Immature natural killer cell (primary cell): ENCODE measurements at places on chromosomes 3 and 15. TPM values are rescaled to one million over a fixed set of nuclear protein-coding genes. Genes with fewer than 3 reads are reported as not detected.

- no peaks in the 10 kb centered on the region for H3K36me3 ChIP-seq
- DNase-seq: peak; percentile 49
- peaks cover 51% of the 10 kb centered on the region for H3K4me1 ChIP-seq
- no peaks in the 10 kb centered on the region for H3K27me3 ChIP-seq
- peak overlapping the region; percentile 62 for H3K4me3 ChIP-seq
These were observed 1014.7 kb upstream of the CFAP20DC start for GRCh38 chr3:60064210-60065178.

GRCh38 chr3:100760377-100760776 lies 51.1 kb downstream of the TFG start:
- no peaks in the 10 kb centered on the region for H3K27me3 ChIP-seq
- no peak for DNase-seq
- H3K27ac ChIP-seq: no peak overlapping the region
- H3K4me1 ChIP-seq: no peaks in the 10 kb centered on the region
- H3K4me3 ChIP-seq: no peak overlapping the region

ZKSCAN7 gene
- 0.88 TPM for polyA plus RNA-seq

DNA sequence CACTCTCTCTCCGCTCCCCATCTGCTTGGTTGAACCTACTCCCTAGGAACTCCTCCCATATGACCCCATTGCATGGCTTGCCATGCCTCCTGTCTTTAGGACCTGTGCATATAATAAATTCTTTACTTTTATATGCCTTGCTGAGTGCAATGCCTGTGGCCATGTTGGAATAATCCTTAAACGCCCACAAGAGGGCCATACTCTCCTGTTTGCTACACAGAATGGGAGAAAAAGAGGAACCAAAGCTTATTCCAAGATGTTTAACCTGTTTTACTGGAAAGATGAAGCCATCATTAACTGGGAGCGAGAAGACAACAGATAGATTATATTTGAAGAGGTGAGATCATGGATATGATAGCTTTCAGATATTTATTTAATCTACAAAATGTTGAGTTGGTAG lies 1097.8 kb downstream of the NAALADL2 start:
- H3K27ac ChIP-seq: peak overlapping the region; percentile 12
- no peaks in the 10 kb centered on the region for H3K27me3 ChIP-seq
- no peak for DNase-seq
- no peaks in the 10 kb centered on the region for H3K4me1 ChIP-seq

CRYGS gene
- polyA plus RNA-seq: 0.37 TPM

DNA sequence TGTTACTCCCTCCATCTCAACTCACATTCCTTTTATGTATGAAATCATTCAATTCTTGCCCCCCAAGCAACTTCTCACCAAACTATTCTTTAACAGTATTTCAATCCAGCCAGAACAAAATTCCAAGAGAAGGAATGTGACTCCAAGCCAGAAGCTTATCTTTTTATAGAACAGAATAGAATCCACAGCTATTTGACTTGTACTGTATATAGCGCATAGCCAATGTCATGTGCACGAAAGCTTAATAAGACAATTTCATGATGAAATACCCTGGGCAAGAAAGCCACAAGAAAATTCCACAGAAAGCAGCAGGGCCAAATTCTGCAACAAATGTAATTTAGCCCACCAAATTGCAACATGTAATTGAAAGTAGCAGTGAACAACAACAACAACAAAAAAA lies 127.6 kb upstream of the UBE2E2 start:
- H3K4me1 ChIP-seq: peaks cover 9% of the 10 kb centered on the region
- H3K36me3 ChIP-seq: no peaks in the 10 kb centered on the region
- H3K4me3 ChIP-seq: no peak overlapping the region
- DNase-seq: no peak

CLRN1 gene
- not detected for polyA plus RNA-seq

DNA sequence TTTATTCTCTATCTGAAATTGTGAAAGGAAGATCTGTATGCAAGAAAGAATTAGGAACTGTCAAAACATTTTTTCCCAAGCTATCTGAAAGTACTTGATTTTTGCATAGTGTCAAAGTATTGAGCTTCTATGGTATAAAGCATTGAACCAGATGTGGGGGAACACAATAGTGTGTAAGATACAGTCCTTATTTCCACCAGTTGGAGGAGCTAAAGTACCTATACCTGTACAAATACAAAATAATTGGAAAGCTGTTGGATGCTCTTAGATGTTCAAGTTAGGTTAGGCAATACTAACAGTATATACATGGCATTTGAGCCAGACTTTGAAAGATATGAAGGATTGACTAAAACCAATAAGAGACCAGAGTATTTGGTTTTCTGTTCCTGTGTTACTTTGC lies 148.4 kb downstream of the B3GALNT1 start:
- DNase-seq: no peak
- H3K27ac ChIP-seq: no peak overlapping the region
- no peak overlapping the region for H3K4me3 ChIP-seq
- no peaks in the 10 kb centered on the region for H3K27me3 ChIP-seq
- no peaks in the 10 kb centered on the region for H3K36me3 ChIP-seq
- H3K4me1 ChIP-seq: peaks cover 10% of the 10 kb centered on the region

GRCh38 chr3:66449411-66449974 lies 51.3 kb downstream of the LRIG1 start:
- peaks cover 2% of the 10 kb centered on the region for H3K27me3 ChIP-seq
- no peak for DNase-seq

PRSS50 gene
- polyA plus RNA-seq: not detected

DNA sequence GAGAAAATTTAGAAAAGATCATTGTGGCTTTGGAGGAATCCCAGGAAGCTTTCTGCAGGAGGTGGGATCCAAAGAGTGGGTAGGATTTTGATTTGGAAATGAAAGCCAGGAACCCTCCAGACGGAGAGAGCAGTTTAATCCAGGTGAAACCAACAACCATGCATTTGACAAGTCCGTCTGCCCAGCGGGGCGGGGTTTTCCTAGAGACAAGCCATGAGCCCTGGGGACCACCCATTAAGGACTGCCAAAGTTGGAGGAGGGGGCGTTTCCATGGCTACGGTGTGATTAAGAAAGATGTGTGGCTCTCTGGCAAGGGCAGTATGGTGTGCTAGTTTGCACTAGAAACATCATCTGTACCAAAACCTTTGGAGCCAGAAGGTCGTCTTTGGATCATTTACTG lies 53.4 kb downstream of the SRGAP3 start:
- H3K27me3 ChIP-seq: peaks cover 3% of the 10 kb centered on the region
- no peak for DNase-seq
- no peak overlapping the region for H3K27ac ChIP-seq
- H3K4me1 ChIP-seq: no peaks in the 10 kb centered on the region
- no peaks in the 10 kb centered on the region for H3K36me3 ChIP-seq
- H3K4me3 ChIP-seq: no peak overlapping the region

DNA sequence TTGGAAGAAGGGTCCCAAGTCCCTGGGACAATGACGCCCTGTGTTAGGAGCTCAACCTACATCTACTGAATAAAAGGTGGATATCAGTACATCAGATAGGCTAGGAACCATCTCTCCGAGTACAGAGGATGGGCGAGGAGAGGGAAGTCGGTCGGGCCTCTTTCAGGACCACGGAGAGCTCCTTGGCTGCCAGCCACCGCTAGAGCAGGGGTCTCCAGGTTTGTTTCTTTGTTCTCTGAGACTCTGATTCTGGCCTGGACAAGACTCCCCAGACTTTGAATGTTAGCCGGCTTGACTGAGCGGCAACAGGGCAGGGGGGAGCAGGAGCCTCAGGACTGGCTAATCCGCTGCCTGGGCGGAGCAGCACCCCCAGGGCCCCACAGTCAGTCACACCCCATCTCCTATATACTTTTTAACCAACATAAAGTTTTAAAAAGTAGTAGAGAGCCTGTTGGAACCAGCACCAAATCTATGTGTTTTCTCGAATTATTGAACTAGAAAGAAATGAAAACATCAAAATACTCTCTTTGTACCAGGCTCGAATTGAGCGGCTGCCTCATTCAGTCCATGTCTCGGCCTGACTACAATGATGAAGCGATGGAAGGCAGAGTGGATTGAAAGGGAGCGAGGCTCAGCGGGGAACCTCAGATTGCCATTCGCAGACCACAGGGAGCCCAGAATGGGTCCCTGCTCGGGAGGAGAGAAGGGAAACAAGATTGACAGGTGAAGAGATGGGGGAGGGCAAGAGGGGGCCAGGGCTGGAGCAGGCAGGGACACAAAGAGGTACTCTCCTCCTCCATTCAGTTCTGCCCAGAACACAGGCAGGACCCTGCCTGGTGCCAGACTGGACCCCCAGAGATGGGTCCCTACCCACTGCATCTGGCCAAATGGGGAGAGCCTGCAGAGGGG lies 131.6 kb downstream of the TPRA1 start:
- no peak overlapping the region for H3K27ac ChIP-seq
- peaks cover 5% of the 10 kb centered on the region for H3K4me1 ChIP-seq
- H3K27me3 ChIP-seq: peaks cover 10% of the 10 kb centered on the region
- H3K36me3 ChIP-seq: no peaks in the 10 kb centered on the region
- peak; percentile 12 for DNase-seq
- no peak overlapping the region for H3K4me3 ChIP-seq

AMT gene
- polyA plus RNA-seq: 4.8 TPM

DNA sequence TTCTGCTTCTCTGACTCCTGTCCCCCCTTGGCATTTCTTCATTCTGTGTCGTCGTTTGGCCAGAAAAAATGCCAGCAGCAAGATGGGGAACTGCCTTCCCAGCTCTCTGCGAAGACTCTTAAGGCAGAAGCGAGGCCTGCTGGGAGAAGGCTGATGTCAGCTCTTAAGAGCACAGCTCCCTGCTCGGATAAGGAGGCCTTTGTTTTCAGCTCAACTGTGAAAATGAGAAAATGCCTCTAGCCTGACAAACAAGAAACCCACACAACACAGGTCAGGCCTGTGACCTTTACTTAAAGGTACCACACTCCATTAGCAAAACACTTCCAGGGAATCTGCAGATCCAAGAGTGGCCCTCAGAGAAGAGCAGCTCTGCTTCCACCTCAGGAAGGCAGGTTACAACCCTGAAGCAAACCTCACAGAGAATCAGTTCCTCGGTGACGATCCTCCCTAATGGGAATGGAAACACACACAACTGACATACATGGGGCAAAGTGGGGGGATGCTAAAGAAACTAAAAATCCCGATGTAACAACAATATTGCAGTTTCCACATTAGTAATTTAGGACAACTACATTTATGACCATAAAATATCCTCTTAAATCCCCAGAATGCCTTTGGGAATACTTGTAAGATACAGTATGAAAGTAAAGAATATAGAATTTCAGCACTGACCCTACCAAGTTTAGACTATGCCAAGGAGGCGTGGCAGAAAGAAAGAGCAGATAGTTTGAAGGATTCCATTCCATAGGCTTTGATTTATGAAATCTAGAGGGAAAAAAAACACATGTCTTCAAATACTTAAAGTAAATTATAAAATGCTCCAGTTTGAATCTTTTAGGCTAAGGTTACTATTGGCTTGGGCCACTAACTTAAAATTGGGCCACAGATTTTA lies 52.1 kb downstream of the VGLL4 start:
- H3K4me3 ChIP-seq: no peak overlapping the region
- no peaks in the 10 kb centered on the region for H3K36me3 ChIP-seq
- DNase-seq: no peak
- peaks cover 4% of the 10 kb centered on the region for H3K27me3 ChIP-seq
- no peak overlapping the region for H3K27ac ChIP-seq

DNA sequence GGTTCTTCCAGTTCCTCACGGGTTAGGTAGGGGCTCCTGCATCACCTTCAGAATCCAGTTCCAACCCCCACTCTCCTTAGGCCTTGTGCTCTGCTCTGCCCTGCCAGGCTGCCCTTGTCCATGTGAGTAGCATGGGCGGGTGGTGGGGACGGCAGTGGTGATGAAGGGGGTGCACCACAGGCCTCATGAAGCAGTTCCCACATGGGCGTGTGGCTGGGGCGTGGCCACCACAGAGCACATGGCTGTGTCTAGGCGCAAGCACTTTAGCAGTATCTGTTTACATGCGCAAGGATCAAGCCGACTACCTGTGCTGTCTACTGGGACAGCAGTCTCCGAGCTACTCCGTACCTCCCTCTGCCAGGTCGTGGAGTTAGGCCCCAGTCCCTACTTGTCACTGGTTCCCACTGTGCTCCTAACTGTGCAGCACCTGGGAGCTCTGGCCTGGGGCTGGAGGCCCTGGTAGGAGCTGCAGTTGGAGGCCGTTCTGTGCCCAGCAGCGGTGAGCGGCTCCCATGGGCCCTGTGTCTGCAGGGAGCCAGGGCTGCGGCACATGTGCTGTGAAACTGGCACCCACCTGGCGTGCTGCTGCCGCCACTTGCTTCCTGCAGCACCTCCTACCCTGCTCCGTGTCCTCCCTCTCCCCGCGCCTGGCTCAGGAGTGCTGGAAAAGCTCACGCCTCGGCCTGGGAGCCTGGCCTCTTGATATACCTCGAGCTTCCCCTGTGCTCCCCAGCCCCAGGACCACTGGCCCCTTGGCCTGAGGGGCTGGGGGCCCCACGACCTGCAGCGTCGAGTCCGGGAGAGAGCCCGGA lies 53.5 kb downstream of the PLXNA1 start:
- no peaks in the 10 kb centered on the region for H3K4me1 ChIP-seq
- DNase-seq: no peak
- peaks cover 2% of the 10 kb centered on the region for H3K27me3 ChIP-seq
- H3K27ac ChIP-seq: no peak overlapping the region
- H3K36me3 ChIP-seq: no peaks in the 10 kb centered on the region

CHRD gene
- not detected for polyA plus RNA-seq

PLA2G4F gene
- polyA plus RNA-seq: not detected

GRCh38 chr15:36763685-36764084 lies 184.3 kb downstream of the CDIN1 start:
- H3K4me1 ChIP-seq: no peaks in the 10 kb centered on the region
- peaks cover 20% of the 10 kb centered on the region for H3K36me3 ChIP-seq
- H3K27ac ChIP-seq: no peak overlapping the region
- H3K27me3 ChIP-seq: no peaks in the 10 kb centered on the region

PLA2G4D gene
- polyA plus RNA-seq: not detected

NOX5 gene
- 1.1 TPM for polyA plus RNA-seq

GRCh38 chr15:91913560-91913959 lies 60.1 kb downstream of the SLCO3A1 start:
- no peak overlapping the region for H3K27ac ChIP-seq
- H3K4me3 ChIP-seq: no peak overlapping the region
- H3K27me3 ChIP-seq: peaks cover 1% of the 10 kb centered on the region
- H3K4me1 ChIP-seq: peaks cover 66% of the 10 kb centered on the region
- DNase-seq: no peak

NAA50 gene
- polyA plus RNA-seq: 58.0 TPM

TCAIM gene
- polyA plus RNA-seq: 16.3 TPM

RTP1 gene
- not detected for polyA plus RNA-seq

DNA sequence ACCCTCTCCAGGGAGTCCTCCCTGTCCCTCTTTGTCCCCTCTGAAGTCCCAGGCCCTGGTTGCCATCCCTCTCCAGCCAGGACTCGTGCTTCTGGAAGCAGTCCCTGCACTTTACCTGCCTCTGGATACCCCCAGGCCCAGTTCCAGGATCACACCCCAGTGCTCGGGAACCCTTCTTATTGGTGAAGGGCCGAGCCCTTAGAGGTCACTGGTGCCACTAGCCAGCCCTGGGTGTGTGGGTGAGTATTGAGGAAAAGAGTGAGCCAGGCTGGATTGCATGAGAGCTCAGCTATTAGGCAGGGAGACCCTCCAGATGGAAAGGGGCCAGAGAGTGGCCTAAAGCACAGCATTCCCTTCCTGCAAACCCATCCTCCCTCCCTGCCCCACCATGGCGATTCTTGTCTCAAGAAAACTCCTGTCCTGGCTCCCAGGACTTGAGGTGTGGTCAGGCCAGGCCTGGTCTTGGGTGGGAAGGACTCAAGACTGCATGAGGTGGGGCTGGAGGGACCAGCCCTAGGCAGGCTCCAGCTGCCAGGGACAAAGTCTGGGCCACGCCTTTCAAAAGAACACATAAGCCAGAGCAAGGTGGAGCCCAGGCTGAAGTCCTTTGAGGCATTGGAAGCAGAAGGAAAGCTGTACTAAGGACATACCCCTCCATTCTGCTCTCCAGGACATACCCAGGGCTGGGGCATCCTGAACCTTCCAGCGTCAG lies 4.8 kb upstream of the PHGR1 start:
- H3K4me1 ChIP-seq: no peaks in the 10 kb centered on the region
- no peak for DNase-seq
- H3K27me3 ChIP-seq: peaks cover 2% of the 10 kb centered on the region
- H3K36me3 ChIP-seq: no peaks in the 10 kb centered on the region
- no peak overlapping the region for H3K4me3 ChIP-seq
- H3K27ac ChIP-seq: no peak overlapping the region

CADPS gene
- polyA plus RNA-seq: not detected
